Activated CD4-positive, alpha-beta T cell treated with anti-CD3 and anti-CD28 coated beads, Interleukin-2, amount 50 U/mL, for 16 hours (primary cell): ENCODE measurements at places on chromosomes 11 and 22.
A peak's percentile ranks its signal among the peaks of the same experiment; 100 is the strongest.

- DNase-seq = peak; percentile 87
These were observed 62.0 kb downstream of the PAK1 start for GRCh38 chr11:77411717-77412441.

DNA sequence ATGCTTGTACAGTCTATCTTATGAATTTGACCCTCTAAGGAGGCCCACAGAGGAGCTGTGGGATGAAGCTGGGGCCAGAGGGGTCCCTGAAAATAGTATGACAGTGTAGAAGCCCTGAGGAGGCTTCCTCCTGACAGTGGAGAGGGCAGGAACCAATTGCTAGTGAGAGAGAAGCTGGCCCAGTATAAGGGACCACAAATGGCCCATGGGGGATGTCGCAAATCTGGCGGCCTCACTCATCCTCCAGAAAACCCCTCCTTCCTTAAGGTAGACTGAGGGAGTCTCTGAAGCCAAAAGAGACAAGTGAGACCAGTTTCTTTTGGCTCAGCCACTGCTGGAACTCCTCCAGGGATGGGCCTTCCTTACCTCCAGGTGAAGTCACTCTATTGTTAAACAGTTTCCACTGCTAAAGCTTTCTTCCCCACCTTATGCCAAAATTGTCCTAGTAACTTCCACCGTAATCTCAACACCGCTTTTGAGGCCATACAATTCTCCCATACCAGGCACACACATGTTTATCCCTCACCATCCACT, 17.8 kb upstream of the CASTOR1 start:
- no peak for DNase-seq

DNA sequence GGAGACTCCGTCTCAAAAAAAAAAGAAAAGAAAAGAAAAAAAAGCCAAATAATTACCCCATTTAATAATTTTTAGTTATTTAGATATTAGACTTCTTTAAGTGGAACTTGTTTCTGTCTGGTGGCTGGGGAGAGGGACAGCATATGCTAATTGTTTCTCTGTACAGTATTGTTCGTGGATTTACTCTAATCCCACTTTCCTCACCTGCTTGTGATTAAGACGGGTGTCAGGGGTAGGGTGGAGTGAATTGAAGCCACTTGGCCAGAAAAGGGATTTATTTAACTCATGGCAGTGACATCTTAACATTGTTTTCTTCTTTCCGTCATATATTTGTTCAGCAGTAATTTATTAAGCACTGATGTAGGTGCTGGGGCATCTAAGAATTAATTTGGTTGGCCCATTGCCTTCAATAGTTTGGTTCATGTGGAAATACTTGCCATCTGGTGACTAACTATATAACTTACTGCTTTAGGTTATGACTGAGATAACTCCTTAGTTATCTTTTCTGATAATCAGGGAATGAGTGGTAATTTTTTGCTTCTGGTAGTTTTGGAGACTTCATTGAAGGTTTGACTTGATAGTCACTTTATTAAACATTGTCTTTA, 4.6 kb downstream of the TNRC6B start:
- DNase-seq = no peak

- no peak for DNase-seq
These were observed 34.1 kb upstream of the JAM3 start for GRCh38 chr11:134034496-134035381.
